ENCODE measurements at places on chromosomes 4 and X.
A peak's percentile ranks its signal among the peaks of the same experiment; 100 is the strongest.

DNA sequence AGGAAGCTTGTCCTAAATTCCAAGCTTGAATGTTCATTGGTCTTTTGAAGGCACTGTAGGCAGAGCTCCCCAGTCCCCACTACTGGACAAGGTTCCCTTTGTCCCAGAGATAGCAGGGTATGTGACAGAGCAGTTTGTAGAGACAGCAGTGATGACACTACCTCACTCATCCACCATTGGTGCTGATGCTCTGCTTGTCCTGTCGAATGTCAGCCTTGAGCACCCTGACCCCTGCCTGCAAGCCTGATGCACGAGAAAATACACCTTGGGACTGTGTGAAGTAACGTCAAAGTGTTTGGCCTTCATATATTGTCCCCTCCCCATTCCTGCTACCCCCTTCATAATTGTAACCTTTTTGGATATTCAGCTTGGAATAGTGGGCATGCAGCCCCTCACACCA, 188.9 kb upstream of the EOLA2 start:
- no peak for DNase-seq

GRCh38 chrX:136896121-136896914, 15.8 kb upstream of the RBMX start:
- no peak for DNase-seq

GRCh38 chr4:121462660-121463261, 81.9 kb upstream of the QRFPR start:
- peak; percentile 20 for DNase-seq

DNA sequence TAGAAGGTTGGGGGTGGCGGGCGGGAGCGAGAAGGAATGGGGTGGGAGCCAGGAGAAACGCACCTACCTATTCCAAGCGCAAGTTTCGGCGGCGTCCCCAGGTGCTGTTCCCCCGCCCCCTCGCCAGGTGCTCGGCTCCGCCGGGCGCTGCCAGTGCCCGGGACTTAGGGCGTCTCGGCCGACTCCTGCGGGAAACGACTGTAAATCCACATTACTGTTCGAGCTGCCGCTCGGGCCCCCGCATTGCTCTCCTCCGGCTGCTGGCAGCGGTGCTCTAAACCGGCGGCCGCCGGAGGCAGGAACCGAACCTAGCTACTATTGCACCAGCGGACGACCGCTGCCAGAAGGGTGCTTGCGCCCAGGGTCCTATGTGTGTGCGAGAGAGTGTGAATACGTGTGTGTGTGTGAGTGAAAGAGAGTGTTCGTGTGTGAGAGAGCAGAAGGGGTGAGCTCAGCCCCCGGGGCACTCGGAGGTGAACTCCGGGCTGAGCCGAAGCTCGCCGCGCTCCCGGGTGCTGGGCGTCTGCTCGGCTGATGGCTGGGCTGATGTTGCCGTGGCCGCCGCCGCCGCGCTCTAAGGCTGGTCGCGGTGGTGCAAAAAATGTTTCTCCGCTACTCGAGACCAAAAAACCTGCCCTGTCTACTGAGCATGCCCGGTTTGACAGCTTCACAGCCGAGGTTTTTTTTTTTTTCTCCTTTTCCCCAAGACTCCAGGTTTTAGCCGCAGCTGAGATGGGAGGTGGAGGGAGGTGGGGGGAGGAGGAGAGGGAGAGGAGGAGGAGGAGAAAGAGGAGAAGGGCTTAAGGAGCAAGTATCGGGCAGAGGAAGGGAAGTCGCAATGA, 115.7 kb upstream of the TEX13C start:
- DNase-seq: peak; percentile 17

Data from NCI-H1092 treated with DMSO at 0.1 percent for 48 hours (cell line).